COLO829 (cell line): ENCODE measurements at places on chromosomes 11 and 22.

DNA sequence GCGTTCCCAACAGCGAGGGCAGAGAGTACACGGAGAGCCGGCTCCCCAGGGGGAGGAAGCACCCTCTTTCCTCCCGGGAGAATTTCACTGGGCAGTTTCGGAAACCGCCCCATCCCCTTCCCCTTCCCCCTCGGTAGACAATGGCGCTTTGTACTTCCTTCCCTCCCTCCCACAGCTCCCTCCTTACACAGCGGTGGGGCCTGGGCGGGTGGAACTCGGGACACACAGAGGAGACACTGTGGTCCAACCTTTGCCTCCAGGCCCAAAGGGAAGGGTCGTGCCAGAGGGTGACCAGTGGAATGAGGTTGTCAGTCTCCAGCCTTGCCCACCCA lies 4.3 kb downstream of the SMTN start:
- DNase-seq, result peak; percentile 96

GRCh38 chr22:49996119-49996517 lies 16.4 kb downstream of the IL17REL start:
- no peak for DNase-seq

GRCh38 chr22:48197189-48197690 lies 1434.8 kb downstream of the TBC1D22A start:
- DNase-seq, result no peak

- DNase-seq, result no peak
These were observed 7.3 kb downstream of the RHOG start for GRCh38 chr11:3833449-3833848.

- DNase-seq, result no peak
These were observed 22.2 kb downstream of the CASP5 start for GRCh38 chr11:105000797-105001196.

DNA sequence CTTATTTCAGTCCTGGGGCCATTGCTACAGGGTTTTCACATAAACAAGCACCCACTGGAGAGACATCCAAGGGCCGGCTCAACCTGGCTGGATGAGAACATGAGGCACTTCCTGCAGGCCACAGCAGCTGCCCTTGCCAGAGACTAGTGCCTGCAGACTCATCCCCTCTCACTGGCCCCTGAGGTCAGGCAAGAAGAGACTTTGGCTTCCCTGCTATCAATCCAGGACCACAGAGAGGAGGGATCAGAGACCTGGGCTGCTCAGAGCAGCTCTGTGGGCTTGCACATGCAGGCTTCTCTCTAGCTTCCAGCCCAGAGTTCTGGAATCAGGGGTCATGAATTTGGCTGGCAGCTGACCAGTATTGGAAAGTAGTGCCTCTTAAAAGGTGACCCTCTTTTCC lies 79.5 kb downstream of the CABIN1 start:
- DNase-seq, result no peak

DNA sequence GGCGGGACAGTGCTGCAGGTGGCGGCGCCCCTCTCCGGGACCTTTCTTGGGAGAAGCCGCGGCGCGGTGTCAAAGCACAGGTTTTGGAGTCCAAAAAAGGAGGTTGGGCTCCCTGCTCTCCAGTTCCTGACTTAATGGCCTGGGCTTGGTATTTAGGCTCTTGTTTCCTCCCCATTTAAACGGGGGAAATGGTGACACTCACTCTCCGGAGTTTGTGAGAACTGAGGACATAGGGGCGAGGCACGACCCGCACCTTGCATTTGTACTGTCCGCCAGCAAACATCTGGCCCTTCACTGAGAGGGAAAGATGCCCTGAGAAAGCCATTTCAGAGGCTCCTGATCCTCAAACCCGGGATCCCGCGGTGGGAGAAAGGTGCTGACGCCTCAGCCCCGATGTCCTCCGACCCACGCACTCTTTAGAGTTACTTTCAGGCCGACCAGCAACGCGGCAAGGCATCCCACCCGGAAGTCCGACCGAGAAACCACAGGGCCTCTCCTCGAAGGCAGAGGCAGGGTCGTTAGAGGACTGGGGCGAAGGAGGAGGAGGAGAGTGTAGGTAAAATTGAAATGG lies 2.9 kb upstream of the WDR74 start:
- DNase-seq, result no peak

DNA sequence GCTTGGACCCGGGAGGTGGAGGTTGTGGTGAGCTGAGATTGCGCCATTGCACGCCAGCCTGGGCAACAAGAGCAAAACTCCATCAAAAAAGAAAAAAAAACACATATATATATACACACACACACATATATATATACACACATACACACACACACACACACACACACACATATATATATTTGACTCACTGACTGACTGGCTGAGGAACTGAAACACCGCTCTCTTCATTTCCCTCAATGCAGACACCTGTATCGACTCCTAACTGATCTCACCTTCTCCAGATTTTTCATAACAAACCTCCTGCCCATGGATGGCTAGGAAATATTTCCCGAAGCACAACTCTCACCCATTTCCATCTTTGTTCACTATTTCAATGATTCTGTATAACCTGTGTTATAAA lies 140.7 kb upstream of the ANO3 start:
- DNase-seq, result no peak

- DNase-seq, result no peak
These were observed 16.4 kb downstream of the PRR33 start for GRCh38 chr11:1875093-1875850.

DNA sequence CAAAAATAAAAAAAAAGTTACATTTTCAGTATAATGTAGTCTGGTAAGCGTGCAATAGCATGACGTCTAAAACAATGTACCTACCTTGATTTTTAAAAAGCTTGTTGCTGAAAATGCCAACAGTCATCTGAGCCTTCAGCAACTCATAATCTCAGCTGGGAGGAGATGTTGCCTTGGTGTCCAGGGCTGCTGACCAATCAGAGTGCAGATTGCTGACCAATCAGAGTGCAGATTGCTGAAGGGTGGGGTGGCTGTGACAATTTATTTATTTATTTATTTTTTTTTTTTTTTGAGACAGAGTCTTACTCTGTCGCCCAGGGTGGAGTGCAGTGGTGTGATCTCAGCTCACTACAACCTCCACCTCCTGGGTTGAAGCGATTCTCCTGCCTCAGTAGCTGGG lies 17.8 kb downstream of the ZBED4 start:
- no peak for DNase-seq

DNA sequence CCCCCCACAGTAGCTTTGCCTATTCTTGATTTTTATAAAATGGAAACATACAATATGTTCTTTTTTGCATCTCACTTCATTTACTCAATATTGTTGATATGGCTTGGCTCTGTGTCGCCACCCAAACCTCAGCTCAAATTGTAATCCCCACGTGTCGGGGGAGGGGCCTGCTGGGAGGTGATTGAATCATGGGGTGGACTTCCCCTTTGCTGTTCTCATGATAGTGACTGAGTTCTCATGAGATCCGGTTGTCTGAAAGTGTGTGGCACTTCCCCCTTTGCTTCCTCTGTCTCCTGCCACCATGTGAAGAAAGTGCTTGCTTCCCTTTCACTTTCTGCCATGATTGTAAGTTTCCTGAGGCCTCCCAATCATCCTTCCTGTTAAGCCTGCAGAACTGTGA lies 431.3 kb downstream of the MN1 start:
- no peak for DNase-seq

DNA sequence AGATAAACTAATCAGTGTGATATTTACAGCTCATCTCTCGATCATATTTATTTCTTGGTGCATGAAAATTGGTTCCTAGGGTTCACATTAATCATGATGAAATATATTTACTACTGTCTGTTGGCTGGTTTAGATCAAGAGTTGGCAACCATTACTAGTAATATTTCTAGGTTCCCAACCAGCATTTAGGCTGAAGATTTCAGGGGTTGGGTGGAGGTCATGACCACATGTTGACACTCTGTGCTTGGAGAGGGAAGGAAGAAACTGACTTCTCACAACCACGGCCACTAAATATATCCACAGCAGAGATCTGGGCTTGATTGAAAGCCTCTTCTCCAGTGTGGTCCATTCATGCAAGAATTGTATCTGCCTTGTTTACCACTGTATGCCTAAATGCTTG lies 87.9 kb downstream of the ALX4 start:
- DNase-seq, result no peak

DNA sequence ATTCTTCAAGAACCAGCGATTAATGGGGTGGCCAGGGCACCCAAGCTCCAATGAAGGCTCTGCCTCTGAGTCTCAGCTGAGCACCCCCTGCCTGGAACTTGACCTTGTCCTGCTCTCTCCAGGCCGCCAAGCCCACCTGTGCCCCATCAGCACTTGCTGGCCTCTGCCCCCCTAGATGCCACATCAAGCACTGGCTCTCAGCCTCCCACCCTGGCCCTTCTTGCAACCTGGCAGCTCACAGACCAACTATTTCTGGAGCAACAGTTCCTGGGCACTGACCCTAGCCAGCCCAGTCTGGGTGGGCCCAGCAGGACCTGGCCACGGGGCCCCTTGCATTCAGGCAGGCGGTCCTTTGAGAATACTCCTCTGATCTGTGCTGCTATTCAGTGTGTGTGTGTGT lies 98.8 kb upstream of the PITPNB start:
- DNase-seq, result no peak

- no peak for DNase-seq
These were observed 98.1 kb upstream of the KIRREL3 start for GRCh38 chr11:127098684-127099083.

DNA sequence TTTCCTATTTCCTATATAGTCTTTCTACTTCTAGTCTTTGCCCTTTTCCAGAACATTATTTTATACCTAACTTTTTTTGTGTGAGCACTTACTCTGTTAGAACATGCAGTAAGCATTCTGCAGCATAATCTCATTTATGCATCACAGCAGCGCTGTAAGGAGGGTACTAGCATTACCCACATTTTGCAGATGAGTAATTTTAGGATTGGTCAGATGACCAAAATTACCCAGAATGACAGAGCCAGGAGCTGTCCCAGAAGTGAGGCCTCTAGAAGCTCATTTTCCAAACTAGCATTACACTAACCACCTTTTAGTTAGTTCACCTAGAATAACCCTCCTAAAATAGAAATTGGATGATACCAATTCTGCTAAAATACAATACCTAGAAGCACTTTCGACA lies 47.1 kb upstream of the ARHGAP32 start:
- no peak for DNase-seq

DNA sequence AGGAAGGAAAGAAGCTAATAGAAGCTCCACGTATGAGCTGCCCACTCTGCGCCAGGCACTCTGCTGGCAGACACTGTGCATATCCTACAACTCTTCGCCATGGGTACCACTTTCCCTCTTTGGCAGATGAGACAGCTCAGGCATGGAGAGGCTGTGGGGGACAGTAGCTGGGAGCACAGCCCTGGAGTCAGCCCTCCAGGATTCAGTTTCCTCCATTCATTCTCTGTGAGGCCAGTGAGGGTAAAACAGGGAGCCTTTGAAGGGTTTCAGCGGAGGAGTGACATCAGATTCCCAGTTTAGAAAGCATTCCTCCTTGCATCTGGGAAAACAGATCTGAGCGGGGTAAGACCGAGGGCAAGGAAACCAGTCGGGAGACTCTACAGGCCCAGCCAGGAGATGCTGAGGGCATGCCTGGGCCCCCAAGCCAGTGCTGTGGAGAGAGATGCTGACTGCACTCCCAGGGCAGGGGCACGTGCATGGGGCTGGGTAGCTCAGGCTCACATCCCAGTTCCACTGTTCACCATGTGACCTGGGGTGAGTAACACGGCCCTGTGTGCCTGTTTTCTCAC lies 58.3 kb upstream of the EMID1 start:
- no peak for DNase-seq

DNA sequence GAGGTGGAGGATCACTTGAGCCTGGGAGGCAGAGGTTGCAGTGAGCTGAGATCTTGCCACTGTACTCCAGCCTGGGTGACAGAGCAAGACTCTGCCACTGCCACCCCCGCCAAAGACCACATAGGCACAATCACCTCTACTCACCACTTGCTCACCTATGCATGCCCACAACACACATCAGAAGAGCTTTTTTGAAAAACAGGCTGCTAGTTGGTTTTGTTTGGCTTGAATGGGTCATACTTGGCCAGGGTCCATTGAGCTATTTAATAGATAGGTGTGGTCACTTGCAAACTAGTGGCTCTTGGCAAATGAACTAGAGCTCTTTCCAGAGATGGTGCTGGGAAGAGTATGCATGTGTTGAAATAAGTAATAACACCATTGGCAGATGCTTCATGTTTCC lies 80.1 kb downstream of the EMSY start:
- DNase-seq, result no peak

DNA sequence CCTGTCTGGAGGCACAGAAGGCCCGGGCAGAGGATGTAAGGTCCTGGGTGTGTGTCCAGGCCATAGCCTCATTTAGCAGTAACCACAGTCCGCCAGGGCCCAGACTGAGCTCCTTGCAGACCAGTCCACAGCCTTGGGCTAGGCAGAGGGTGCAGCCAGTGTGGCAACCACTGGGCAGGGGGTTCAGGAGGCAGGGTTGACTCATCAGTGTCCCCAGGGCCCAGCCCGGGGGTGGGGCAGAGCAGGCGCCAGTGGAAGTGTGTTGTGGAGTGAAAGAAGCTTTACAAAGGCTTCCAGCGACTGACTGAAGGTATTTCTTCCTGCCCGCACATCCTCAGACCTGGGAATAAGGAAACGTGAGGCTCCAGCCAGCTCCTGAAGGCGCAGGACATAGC lies 27.7 kb upstream of the WNT11 start:
- no peak for DNase-seq

GRCh38 chr11:64097468-64098317 lies 62.0 kb downstream of the FLRT1 start:
- DNase-seq, result no peak

- no peak for DNase-seq
These were observed 2357.2 kb downstream of the LRRC4C start for GRCh38 chr11:39102236-39102635.

DNA sequence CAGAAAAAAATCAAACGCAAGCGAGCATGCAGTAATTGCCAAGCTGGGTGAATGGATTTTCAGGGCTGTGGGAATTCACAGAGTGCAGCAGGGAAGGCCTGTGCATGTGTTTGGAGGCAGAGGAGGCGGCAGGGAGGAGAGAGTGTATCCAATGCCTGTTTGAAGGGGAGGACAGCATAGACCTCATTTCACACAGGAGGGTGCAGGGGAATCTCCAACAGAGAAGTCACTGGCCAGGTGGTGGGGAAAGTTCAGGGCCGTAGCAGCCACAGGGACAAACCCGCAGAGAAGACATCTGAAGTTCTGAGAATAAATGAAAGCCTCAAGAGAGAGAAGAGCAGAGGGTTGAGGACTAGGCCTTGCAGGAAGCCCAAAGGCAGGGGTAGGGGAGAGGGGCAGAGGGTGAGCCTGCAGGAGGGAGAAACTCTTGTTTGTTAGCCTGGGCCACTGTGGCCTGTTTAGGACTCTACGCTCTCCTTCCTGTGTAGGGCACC lies 19.2 kb upstream of the KDM2A start:
- no peak for DNase-seq

- no peak for DNase-seq
These were observed 304.2 kb downstream of the DYNC2H1 start for GRCh38 chr11:103413266-103413888.

DNA sequence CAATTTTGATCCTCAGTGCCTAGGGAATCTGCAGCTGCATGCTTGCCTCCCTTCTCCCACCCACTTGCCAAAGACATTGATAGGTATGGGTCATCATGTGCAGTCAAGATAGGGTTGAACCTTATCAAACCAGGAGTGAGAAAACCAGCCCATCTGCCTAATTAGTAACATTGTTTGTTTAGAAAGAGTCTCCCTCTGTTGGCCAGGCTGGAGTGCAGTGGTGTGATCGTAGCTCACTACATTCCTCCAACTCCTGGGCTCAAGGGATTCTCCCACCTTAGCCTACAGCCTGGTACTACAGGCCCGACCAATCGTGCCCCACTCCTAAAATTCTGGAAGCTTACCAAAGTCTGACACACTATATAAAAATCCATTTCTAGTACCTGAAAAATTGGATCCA lies 4.6 kb downstream of the C11orf71 start:
- no peak for DNase-seq
